ENCODE measurements at places on chromosomes 12 and 14.

GRCh38 chr14:102645746-102646440 is 53.4 kb downstream of the RCOR1 start:
- no peak for DNase-seq

DNA sequence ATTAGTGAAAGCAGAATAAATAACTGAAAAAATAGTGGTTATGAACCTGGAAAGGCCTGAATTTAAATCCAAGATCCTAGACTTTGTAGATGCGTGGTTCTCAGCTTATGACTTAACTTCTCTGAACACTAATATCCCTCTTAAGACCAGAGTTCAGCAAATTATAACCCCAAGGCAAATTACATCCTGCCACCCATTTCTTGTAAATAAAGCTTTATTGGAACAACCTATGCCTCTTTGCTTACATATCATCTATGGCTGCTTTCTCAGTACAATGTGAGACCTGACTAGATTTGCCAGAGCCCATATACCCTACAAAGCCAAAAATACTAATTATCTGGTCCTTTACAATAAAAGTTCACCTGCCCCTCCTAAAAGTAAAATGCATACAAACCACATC is 199.1 kb downstream of the MED13L start:
- no peak for DNase-seq

- no peak for DNase-seq
Measured at GRCh38 chr12:82425241-82425640, 66.9 kb downstream of the METTL25 start.

DNA sequence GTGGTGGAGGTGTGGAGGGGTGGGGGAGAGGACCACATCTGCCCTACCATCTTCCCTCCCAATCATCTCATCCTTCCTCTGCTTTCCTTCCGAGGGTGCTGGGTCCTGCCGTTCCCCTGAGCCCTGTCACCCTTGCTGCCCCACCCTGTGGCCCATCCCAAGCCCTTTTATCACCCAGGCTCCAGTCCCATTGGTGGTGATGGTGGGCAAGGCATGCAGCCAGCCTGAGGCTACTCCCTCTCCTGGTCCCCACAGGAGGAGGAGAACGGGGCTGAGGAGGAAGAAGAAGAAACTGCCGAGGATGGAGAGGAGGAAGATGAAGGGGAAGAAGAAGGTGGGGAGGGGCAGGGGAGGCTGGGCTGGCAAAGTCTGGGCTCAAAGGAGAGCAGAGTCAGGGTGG is 2.7 kb upstream of the LAG3 start:
- no peak for DNase-seq

GRCh38 chr14:36659822-36660735 is 1.6 kb upstream of the PAX9 start:
- no peak for DNase-seq

GRCh38 chr12:104769144-104769561 is 188.9 kb downstream of the SLC41A2 start:
- DNase-seq, result no peak

GRCh38 chr14:56807386-56808109 is 2.7 kb downstream of the OTX2 start:
- no peak for DNase-seq

DNA sequence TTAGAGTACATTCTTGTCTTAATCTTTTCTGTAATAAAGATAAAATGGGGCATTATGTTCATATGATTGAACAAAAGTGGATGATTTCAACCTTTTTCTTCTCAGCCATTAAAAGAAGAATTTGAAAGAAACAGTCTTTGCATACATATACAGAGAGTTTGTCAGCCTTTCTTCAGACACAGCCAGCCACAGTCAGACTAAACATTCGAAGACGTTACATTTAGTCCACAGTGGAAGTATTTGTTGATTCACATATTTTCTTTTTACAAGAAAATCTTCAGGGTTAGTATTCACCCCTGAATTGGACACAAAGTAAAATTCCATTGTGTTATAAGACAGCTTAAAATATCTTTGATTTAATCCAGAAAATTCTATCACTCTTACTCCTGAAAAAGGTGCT is 36.2 kb downstream of the ETV6 start:
- DNase-seq, result no peak

DNA sequence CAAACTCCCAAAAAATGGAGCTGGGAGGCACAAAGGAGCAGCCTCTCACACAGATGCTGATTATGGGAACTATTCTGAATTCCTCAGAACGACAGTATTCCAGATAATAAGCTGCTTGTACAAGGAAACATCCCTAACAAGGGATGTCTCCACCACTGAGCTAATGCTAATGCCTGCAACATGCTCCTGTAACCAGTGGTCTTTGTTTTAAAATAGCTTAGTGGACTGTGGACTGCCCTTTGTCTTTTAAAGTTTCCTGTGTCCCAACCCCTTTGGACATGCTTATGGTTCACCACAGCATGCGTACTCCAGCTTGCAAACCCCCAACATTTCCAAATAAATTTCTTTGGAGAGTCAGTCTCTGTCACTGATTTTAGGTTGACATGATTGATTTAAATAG is 16.4 kb upstream of the PITPNM2 start:
- DNase-seq, result no peak

GRCh38 chr14:90538716-90539495 is 142.1 kb downstream of the CALM1 start:
- no peak for DNase-seq

- peak; percentile 64 for DNase-seq
Measured at GRCh38 chr14:103123634-103124500, 606 bp downstream of the TNFAIP2 start.

GRCh38 chr14:70845601-70846000 is 36.3 kb upstream of the MAP3K9 start:
- DNase-seq, result no peak

DNA sequence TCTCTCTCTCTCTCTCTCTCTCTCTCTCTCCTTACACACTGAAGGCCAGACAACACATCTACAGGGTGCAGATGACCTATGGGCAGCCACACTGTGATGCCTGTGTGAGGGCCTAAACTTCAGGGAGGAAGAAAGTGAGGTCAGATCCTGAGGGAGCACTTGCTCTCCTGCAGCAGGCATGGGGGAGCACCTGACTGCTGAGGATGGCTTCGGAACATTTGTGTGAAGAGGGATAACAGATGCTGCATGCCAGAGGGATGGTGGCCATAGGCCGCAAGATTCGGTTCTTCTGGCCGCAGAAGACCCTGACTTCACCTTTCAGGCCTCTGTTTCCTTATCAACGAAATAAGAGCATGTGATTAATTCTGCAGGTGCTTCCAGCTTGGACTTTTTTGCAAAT is 11.7 kb upstream of the SERPINA11 start:
- DNase-seq, result no peak

GRCh38 chr12:16586350-16587109 is 19.4 kb downstream of the LMO3 start:
- DNase-seq, result no peak

DNA sequence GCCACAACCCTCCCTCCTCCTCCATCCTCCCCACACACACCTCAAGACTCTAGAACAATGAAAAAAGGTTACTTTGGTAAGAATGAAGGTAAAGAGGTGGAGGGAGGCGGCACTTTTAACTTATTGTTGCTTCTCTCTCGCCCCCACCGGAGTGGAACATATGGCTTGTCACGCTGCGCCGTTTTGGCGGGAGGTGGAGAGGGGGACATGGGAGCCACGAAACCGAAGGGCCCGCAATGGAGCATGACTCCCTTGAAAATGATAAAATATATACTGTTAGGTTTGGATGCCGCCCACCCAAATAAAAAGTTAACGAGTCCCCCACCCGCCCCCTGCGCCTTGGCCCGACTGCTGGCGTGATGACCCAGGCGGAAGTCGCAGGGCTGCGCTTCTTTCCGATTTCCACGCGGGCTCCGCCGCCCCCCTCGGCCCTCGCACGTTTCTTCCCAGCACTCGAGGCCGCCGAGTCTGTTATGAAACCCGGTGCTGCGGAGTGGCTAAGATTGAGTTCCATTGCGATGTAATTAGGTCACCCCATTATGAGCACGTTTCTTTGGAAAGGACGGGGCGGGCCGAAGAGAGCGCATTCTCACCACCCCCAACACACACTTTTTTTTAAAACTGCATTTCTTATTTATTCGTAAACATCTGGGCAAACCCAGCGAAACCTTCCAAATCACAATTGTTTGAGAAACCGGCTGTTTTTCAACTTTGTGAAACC is 1.4 kb upstream of the ZFP36L1 start:
- peak; percentile 63 for DNase-seq

GRCh38 chr14:95522556-95522955 is 6.1 kb upstream of the SYNE3 start:
- no peak for DNase-seq
